NCI-H510A (cell line): ENCODE measurements at places on chromosomes 3 and 15.

- no peak for DNase-seq
These were observed 54.5 kb downstream of the GABRG3 start for GRCh38 chr15:27025481-27025966.

GRCh38 chr3:108200024-108200423 is 22.2 kb downstream of the IFT57 start:
- DNase-seq = no peak

DNA sequence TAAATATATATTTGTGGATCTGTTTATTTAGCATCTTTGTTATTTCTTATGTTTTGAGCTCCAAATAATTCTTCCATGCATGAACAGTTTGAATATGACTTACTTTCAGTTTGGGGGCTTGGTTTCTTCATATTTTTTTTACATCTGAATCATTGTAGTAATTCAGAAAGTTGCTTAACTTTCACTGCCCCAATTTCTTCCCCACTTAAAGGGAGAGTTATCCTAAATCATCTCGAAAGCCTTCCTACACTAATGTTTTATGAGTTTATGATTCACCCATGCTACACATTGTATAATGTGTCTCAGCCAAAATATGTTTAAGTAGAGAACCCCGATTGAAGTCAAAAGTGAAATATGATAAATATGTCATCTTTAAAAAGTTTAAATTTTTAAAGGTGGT is 47.8 kb downstream of the SPRED1 start:
- DNase-seq = no peak

DNA sequence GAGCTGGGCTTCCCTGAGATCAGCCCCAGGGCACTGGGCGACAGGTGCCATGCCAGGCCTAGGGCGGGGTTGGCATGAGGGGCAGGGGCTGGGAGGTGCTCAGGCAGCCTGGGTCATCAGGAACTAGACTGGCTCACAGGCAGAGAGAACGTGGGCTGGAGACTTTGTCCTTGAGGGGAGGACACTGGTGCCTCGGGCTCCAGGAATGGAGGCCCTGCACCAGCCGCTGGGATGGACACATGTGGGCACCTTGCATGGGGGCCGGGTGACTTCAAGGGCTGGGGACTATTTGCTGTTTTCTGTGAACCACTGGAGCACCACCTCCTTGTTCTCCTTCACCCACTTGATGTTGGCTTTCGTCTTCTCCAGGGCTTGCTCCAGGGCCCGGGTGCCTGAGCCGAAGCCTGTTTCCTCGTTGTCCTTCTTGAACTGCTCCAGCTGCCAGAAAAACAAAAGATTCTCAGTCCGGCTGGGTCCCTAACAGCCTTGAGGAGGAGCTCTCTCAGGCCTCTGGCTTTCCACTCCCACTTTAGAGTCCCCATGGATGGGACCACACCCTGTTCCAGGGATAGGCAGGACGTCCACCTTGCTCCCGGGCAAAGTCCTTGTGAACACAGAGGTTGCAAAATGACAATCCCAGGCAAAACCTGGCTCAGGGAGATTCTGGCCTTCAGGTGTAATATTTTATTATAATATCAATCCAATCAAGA is 9.1 kb downstream of the MESP2 start:
- no peak for DNase-seq

- peak; percentile 27 for DNase-seq
These were observed 28.2 kb upstream of the DET1 start for GRCh38 chr15:88574655-88575054.

- no peak for DNase-seq
These were observed 2.8 kb upstream of the CLDND1 start for GRCh38 chr3:98525494-98525893.

DNA sequence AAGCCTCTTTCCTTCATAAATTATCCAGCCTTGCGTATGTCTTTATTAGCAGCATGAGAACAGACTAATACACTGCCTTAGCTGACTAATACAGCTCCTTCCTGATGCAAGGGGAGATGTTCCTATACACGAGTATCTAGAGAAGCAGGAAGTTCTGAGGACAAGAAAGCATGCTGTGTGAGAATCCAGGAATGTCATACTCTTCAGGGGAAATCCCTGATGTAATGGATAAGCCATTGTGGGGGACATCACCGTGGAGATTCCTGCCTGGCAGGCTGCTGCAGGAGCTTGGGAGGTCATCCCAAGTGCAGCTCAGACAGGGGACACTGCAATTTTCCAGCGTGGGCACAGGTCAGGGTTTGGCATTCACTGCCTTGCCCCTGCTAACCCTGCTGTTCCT is 476.9 kb downstream of the NR2F2 start:
- no peak for DNase-seq

GRCh38 chr15:60928970-60929369 is 300.1 kb downstream of the RORA start:
- DNase-seq = no peak

- DNase-seq = no peak
These were observed 112.4 kb downstream of the B3GALNT1 start for GRCh38 chr3:160992712-160993111.

DNA sequence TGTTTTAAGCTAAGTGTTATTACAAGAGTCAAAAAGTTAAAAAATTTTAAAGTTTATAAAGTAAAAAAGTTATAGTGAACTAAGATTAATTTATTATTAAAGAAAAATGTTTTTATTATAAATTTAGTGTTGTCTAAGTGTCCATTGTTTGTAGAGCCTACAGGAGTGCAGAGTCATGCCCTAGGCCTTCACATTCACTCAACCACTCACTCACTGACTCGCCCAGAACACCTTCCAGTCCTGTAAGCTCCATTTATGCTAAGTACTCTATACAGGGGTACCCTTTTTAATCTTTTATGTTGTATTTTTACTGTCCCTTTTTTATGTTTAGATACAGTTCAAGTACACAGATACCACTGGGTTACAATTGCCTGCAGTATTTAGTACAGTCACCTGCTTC is 37.2 kb downstream of the EEFSEC start:
- DNase-seq = no peak

- no peak for DNase-seq
These were observed 64.7 kb downstream of the UBE3A start for GRCh38 chr15:25374143-25374542.

DNA sequence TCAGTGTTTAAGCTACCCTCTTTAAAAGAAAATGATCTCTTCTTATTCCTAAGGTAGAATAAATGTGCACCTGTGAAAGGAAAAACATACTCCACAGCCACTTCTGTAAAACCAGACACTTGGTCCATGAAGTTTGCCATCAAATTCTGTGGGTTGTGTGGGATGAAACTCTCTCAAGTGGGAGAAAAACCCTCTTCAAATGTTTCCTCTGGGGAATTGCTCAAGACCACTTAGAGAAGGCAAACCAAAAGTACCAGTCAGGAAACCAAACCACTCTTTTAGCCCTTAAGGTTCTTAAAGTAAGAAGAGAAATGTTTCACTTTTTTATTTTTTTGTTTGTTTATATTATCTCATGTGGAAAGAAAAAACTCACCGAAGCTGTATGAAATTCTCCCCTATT is 1.2 kb downstream of the COL8A1 start:
- no peak for DNase-seq

- no peak for DNase-seq
These were observed 276.7 kb upstream of the TBC1D5 start for GRCh38 chr3:18019161-18019495.

- DNase-seq = no peak
These were observed 16.4 kb downstream of the IL12A start for GRCh38 chr3:160005004-160005403.

DNA sequence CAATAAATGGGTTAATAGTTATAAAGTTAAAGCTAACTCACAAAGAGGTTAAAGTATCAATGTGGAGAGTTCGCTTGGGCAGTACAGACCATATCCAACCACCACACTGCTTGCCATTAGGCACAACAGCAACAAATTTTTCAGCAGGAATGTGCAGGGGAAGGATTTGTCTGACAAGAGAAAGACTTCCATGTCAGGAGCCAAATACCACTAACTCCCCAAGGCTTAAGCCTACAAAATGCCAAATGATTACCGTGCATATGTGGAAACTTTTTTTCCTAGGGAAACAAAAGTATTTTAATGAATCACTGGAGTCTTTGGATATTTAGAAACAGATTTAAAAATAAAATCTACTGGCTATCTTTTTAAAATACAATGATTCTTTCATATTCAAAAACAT is 8.1 kb downstream of the VGLL3 start:
- DNase-seq = no peak

DNA sequence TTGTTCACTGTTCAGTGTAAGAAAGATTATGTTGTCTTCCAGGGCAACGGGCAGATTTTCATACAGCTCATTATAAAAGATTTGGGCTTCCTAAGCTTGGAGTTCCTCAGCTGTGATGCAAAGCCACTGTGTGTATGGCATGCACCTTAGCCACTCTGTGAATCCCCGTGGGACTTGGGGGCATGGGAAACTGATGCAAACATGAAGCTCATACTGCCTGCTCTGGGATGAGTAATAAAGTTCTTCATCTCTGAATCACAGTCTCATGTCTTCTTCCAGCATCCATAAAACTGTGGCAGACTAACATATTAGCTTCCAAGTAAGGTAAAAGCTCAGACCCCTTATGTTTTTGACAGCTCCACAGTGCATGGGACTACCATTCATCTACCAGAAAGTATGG is 154.3 kb upstream of the RORA start:
- DNase-seq = no peak

GRCh38 chr3:16349986-16350596 is 85.1 kb downstream of the OXNAD1 start:
- DNase-seq = no peak

GRCh38 chr15:40449275-40449674 is 8.5 kb downstream of the BAHD1 start:
- no peak for DNase-seq

DNA sequence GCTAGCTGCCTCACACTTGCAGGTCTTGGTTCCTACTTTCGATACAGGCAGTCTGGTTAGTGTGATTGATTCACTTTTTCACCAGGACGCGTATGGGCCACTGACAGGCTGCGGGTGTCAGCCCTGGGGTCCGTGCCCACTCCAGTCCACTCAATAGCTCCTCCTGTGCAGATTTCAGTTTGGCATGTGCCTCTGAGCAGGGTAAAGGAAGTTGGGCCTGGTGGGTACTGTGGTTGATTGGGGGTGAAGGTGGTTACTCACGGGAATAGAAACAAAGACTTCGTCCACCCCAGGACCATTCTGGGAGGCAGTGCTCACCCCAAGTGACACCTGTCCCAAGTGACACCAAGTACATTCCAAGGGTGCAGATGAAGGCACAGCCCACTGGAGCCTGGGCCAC is 62.3 kb downstream of the EPHB1 start:
- DNase-seq = no peak

GRCh38 chr3:182737825-182738224 is 55.5 kb upstream of the ATP11B start:
- no peak for DNase-seq

DNA sequence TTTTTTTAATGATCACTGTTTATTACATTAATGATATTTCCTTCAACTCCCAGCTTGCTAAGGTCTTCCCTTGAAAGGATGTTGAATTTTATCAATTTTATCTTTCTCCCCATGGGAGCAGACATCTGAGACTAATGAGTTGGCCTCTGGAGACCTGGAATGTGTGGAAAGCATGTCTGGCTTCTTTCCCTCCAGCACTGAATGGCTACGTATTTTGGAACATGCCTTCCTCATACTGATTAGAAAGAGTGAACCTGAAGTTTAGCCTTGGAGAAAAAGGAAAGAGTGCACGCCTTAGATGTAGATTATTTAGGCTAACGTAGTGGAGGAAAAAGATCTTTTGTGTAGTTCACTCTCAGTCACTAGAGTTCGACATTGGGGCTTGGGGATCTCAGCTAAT is 25.1 kb downstream of the CASR start:
- no peak for DNase-seq

DNA sequence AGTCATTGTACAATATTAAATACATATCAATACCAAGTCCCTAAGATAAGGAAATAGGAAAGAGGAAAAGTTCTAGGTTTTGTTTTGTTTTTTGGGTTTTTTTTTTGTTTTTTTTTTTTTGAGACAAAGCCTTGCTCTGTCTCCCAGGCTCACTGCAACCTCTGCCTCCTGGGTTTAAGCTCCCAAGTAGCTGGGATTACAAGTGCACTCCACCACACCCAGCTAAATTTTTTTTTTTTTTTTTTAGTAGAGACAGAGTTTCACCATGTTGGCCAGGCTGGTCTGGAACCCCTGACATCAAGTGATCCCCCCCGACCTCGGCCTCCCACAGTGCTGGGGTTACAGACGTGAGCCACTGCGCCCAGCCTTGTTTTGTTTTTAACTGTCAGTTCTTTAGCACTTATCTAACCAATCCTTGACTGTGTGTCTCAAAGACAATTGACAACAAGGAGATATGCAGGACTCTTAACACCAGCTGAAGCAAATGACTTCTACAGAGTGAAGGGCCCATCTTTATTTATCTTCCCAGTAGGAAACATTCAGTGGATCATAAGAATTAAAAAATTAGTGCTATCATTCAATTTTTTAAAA is 100.0 kb upstream of the RAP2B start:
- DNase-seq = no peak

- no peak for DNase-seq
These were observed 105.4 kb upstream of the CCDC54 start for GRCh38 chr3:107271787-107272387.

DNA sequence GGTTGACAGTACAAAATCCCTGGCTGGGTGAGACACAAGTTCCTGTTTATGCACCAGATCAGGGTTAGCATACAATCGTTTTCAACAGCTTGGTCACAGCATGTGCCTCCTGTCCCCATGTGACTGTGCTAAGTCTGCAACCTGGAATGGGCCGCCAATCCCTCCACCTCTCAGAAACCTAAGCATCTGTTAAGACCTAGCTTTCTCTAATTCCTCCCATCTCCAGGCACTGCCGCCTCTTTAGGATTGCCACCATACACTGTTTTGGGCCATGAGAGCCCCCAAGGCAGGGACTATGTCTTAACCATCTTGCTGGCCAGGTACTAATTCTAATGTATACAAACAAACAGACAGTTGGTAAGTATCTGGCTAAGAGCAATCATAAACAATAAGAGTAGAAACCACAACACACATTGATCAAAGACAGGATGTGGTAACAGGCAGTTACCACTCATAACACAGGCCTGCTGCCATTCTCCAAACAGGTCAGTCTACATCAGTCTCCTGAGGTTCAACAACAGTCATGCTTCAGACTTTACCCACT is 25.6 kb downstream of the SEC22C start:
- DNase-seq = peak; percentile 26

DNA sequence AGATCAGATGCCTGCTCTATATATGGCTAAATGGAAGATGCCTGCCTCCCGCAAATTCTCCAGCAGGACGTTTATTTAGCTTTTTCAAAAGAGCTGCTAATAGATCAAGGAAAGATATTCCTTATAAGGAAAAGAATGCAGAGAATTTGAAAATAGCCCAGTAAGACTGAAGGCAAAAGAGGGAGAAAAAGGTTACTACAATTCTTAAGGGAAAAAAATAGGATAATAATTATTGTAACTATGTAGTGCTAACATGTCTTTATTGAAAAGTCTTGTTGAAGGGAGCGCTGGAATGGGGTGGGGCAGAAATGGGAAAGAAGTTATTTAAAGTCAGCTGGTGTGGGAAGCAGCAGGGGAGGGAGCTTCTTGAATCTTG is 2.9 kb downstream of the TPM1 start:
- no peak for DNase-seq
